B cell (primary cell): ENCODE measurements at places on chromosomes 4 and X.

DNA sequence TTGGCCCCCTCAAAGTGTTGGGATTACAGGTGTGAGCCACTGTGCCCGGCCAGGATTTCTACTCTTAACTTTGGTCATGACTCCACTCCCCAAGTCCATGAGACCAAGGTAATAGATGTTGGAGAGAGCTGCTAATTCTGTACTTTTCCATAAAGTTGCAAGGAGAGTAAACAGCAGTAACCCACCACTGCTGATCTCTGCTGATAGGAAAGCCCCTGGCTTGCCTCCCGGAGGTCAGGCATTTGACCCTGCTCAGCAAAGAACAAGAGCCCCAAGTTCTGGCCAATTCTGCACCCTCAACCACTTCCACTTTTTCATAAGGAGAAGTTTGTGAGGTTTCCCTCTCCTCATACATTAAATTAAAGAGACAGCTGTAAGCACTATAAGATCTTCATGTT lies 143.0 kb downstream of the RASL11B start:
- DNase-seq: no peak

GRCh38 chr4:95256108-95256835 lies 292.5 kb downstream of the UNC5C start:
- no peak for DNase-seq

- DNase-seq: no peak
Measured at GRCh38 chr4:8285143-8285975, 15.8 kb downstream of the HTRA3 start.

GRCh38 chr4:99710681-99711345 lies 53.2 kb upstream of the C4orf54 start:
- no peak for DNase-seq

DNA sequence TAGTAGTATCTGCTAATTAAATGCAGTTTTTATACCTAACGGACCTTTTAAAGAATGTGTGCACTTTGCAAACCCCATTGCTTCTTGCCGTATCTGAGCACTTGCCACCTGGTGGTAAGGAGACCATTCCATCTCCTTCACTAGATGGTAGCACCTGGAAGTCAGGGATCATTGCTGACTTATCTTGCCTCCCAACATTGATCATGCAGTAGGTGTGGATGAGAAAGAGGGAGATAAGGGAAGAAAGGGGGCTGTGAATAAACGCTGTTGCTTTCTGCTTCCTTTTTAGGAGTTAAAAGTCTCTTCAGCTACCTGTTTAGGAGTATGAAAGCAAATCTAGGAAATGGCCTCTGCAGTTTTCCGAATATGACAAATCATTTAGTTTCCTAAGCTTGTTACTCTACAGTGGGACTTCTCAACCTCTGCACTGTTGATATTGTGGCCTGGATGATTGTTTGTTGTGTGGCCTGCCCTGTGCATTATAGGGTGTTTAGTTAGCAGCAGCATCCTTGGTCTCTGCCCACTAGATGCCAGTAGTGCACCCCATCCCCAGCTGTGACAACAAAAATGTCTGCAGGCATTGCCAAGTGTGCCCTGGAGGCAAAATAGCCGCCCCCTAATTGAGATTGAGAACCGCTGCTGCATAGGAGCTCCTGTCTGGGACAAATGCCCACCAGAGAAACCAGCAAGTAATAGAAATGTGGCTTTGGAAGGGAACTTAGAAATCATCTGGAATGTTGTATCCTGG lies 38.8 kb downstream of the GAB1 start:
- peak; percentile 64 for DNase-seq

DNA sequence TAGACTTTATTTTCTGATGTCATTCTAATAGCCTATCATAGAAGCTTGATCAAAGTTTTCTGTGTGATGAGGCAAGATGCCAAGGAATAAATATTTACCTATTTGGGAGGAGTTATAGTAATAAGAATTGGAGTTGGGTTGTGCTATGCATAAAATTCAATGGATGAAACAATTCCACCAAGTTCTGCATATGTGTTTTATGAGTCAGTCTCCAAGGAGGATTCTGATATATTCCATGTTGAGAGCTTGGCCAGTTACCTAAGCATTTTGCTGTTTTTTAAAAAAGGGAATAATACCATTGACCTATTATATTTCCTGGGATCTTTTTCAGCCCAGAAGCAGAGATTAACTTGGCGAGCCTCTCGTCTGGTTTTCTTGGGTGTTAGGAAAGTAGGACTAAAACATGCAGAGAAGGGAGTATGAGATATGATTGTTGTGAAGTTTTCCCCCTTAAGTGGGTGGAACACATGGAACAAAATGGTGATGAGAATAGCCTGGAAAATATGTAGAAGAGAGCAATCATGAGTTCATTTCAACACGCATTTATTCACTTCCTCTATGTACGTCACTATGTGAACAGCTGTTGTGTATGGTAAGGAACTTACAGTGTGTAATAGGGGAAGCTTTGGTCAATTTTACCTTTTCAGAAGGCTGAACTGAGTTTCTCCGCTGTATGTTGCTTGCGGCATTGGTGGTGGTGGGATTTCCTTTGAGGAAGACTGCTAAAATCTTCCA lies 39.2 kb downstream of the POLA1 start:
- no peak for DNase-seq

DNA sequence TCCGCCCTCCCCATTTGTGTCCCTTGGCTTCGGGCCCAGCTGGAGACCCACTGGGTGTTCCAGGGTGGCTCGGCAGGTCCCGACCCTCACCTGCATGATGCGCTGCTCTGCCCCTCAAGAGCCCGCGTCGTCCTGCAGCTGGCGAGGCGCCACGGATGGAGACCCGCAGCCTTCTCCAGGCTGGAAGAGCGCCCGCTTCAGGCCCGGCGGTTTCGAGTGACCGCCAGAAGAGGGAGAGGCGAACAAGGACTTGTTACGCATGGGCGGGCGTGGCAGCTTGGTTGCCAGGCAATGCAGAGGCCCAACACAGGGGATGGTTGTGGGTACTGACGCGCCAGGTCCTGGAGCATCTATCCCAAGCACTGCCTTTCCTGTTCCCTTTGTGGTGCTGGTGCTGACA lies at the start of gene PDCL2:
PDCL2 (minus strand) TSS at position 232 of the 400 bp plus-strand sequence; CDS start at position 96, 136 bp downstream.
- no peak for DNase-seq

GRCh38 chr4:168138143-168138542 lies 45.8 kb downstream of the ANXA10 start:
- DNase-seq: no peak

- DNase-seq: peak; percentile 63
Measured at GRCh38 chr4:53855581-53856250, 208.7 kb downstream of the CHIC2 start.

DNA sequence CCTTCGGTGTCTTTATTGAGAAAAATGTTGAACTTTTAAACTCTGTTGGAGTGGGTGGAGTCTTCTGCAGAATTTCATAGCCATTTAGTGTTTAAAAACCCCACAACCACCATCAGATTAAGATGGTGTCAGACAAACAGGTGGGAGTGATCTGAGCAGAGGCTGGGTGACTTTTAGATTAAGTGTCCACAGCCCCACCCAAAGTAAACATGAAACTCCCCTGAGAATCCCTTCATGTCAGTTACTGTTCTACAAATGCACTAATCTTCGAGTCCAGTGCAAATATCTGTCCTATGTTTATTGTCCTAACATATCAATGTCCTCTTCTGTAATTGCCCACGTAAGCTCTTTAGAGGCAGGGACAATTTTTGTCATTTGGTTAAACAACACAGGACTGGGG lies 175.6 kb upstream of the RBPJ start:
- no peak for DNase-seq

DNA sequence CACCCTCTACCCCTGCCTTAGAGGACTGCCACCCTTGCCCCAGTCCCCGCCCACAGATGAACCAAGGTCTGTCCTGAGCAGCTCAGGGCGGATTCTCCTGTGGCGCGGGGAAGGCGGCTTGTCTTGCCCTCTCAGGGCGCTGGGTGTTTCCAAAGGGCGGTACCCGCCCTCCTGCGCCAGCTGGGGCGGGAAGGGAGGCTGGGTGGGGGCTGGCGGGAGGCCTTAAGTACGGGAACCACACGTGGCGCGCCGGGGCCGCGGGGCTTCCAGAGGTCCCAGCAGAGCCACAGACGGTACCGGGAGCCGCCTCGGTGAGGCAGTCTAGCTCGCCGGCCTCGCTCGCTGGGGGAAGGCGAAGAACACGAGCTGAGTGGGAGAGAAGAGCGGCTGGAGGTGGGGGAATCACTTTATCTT lies 361.1 kb downstream of the MID1IP1 start:
- peak; percentile 27 for DNase-seq

DNA sequence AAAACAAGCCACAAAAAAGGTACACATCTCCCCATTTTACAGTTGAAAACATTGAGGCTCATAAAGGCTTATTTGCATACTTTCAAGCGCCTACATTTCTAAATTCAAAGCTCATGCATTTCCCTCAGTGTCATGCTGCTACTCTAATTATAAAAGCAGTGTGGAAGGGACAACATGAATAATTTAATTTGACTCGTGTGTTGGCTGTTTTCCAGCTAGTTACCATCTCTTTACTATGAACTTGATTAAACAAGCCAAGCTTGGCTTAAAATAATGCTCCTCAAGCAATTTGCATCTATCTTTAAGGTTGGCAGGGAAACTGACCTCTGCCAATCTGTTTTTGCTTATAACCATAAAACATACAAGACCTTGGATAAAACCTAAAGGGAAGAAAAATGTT lies 252.5 kb upstream of the NEIL3 start:
- no peak for DNase-seq

DNA sequence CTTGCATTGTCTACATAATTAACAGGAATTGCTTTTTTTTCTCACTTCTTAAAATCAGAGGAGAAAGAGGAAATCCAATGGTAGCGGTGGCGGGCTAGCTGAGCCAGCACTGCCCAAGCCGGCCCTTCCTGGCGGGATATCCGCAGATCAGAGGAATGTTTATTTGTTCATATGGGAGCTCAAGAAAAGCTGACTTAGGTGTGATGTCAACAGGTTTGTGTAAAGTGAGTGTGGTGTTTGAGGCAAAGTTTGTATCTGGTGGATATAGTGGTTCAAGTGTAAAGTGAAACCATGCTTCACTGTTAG lies 466 bp upstream of the SLC39A8 start:
- no peak for DNase-seq

DNA sequence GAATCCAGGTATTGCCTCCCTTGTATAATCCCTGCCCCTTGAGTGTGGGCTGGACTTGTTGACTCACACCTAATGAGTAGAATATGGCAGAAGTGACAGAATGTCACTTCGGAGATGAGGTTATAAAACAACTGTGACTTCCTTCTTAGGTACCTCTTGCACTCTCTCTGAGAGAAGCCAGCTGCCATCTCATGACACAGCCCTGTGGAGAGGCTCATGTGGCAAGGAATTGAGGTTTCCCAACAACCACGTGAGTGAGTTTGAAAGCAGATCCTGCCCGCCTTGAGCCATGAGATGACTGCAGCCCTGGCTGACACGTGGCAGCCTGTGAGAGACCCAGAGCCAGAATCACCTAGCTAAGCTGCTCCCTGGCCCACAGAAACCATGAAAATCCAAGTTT lies 13.5 kb downstream of the ASB11 start:
- DNase-seq: no peak

GRCh38 chr4:77174426-77174825 lies 17.4 kb downstream of the CCNG2 start:
- no peak for DNase-seq

GRCh38 chrX:97167333-97167732 lies 283.6 kb downstream of the RPA4 start:
- no peak for DNase-seq

DNA sequence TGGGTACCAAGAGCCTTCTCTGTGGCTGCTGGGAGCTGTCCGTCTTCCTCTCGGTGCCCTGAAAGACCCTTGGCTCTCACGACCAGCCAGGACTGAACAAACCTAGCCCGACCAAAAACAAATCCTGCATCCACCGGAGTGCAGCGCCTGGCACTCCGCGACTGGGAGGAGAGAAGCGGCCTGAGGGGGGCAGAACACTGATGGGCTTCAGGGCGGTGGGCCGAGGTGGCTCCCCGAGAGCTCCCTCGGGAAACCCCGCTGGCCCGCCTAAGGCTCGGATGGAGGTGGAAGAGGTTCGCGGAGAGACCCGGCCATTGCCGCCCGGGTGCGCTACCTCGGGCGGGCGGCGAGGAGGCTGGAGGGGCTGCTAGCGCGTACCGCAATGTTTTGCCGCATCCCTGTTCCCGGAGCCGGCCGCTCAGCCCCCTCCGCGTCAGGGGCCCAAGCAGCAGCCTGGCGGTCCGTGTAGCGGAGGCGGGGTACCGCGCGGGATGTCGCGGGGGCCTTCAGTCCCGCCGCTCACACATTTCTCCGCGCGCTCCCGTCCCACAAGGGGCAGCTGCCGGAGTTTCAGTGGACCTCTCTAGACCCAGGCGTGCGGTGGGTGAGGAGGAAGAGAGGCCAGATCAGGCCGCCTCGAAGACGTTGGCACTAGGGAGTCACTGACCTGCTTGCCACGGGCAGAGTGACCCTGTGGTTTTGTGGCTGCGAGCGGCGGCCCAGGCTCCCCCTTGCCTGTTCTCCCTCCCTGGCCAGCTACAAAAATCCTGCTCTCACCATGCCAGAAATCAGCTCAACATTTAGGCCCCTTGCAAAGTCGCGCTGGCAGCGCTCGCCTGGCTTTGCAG lies 2.2 kb downstream of the SLITRK4 start:
- no peak for DNase-seq

GRCh38 chr4:102610007-102610406 lies 108.8 kb downstream of the NFKB1 start:
- DNase-seq: no peak

- DNase-seq: no peak
Measured at GRCh38 chr4:145490796-145491195, 9.1 kb downstream of the SMAD1 start.

GRCh38 chrX:68669871-68670270 lies 22.4 kb downstream of the STARD8 start:
- DNase-seq: no peak

DNA sequence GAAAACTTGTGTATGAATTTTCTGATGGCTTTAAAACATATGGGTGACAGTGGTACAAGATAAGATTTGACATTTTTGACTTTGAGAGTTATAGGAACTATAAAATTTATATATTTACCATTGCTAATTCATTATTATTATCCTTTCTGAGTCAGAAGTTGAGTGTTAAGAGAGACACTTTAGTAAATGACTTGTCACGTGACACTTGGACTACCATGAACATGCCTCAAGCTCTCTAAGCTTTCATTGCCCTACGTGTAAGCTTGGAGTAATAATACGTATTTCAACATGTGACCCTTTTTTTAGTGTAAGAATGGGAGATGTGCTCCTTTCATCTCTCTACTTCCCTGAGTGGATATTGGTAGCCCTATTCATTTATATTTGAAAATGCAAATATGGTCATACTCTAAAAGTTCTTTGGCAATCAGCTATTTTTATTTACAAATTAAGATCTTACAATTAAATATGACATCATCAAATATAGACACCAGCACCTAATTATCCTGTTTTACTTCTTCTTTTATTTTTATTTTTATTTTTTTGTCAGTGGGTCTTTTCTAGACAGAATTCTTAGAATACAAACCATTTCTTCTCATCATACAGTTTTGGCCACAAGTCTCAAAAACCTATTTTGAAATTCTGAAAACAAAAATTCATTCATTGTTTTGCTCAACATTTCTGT lies 837.0 kb downstream of the PDHA2 start:
- DNase-seq: no peak

GRCh38 chr4:145055533-145056257 lies 42.3 kb downstream of the ANAPC10 start:
- no peak for DNase-seq
